ENCODE measurements at places on chromosomes 1 and 21.

- DNase-seq, result no peak
Measured at GRCh38 chr1:21837476-21837875, 25.4 kb downstream of the LDLRAD2 start.

GRCh38 chr1:181140398-181140797, 51.9 kb downstream of the IER5 start:
- no peak for DNase-seq

DNA sequence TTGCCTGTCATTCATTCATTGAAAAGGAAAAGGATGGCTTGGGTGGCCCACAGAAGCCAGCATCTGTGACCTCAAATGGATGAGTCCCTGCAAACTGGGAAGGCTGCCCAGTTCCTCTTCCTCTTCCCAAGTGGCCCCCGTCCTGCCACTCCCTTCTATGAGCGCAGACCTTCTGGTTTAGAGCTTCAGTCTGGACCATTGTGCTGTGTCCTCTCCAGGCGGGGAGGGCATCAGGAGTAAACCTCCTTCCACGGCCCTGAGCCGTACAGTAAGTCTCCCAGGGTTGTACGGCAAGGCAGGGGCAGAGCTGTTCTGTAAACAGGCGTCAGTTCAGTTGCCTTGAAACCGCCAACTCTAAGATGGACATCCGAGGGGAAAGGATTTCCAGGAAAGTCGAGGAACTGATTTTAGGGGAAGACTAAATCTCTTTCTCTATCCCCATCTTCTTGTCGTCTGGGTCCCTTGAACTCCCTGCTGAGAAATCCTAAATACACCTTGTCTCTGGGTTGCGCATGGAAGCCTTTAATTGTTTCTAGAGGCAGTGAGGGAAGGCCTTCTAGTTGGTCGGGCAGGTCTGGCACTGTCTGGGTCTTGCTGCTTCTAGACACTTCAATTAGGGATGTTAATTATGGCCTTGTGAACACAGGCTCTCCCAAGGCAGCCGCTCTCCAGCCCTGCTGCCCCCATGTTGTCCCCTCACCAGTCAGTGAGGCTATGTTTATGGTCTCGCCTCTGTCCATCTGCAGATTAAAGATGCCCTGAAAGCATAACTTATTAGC, 22.1 kb downstream of the SOX13 start:
- DNase-seq, result no peak

DNA sequence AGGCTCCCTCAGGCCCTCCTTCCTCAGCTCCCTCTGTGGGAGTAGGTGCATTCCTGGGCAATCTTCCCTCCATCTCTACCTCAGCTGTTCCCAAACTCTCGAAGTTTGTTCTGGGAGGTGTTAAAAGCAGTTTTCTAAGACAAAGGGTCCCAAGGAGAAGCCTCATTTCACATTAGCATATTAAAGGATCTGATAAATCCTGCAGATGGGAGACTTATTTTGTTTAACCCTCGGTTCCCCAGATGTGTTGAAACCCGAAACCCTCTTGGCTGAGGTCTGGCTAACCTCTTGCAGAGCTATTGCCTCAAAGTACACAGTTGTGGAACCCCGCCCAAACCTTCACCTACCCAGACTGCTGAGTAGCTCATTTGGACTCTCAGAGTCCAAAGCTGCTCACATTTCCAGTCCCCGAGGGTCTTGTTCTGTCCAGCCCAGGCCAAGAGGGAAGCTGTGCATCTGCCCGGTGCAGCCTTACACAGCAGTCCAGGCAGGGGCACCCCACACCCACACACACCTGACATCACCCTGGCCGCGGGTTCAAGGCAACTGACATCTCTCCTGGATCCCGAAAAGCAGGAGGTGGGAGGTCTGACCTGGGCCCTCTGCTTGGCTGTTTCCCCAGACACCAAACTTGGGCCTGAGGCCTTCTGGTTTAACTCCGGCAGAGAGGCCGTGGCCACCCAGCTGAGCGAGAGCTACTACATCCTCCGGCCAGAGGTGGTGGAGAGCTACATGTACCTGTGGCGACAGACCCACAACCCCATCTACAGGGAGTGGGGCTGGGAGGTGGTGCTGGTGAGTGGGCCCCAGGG, 19.5 kb upstream of the SELENON start:
- DNase-seq, result no peak

GRCh38 chr1:175632667-175633066, 110.7 kb downstream of the TNR start:
- DNase-seq, result no peak

GRCh38 chr1:200176798-200177197, 149.3 kb downstream of the NR5A2 start:
- no peak for DNase-seq

GRCh38 chr1:193736507-193736906, 550.1 kb upstream of the B3GALT2 start:
- DNase-seq, result no peak

GRCh38 chr1:234920136-234920842, 208.3 kb downstream of the TOMM20 start:
- no peak for DNase-seq

- no peak for DNase-seq
Measured at GRCh38 chr1:66370462-66370971, 163.4 kb upstream of the SGIP1 start.

DNA sequence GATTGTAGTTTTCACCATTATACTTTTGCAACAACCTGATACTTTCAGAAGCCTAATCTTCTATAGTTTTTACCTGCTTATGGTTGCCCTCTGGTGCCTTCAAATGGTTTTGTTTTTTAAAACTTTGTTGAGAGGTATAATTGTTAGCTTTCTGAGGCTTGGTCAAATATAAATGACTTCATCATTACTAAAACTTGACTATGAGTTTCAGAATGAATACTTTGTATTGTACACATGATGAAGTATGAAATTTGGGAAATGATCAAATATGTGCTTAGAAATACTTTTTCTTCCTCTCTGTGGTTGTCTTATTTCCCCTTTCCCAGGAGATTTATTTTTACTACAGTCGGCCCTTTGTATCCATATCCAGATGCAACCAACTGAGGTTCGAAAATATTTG, 151.8 kb upstream of the B3GALT2 start:
- no peak for DNase-seq

DNA sequence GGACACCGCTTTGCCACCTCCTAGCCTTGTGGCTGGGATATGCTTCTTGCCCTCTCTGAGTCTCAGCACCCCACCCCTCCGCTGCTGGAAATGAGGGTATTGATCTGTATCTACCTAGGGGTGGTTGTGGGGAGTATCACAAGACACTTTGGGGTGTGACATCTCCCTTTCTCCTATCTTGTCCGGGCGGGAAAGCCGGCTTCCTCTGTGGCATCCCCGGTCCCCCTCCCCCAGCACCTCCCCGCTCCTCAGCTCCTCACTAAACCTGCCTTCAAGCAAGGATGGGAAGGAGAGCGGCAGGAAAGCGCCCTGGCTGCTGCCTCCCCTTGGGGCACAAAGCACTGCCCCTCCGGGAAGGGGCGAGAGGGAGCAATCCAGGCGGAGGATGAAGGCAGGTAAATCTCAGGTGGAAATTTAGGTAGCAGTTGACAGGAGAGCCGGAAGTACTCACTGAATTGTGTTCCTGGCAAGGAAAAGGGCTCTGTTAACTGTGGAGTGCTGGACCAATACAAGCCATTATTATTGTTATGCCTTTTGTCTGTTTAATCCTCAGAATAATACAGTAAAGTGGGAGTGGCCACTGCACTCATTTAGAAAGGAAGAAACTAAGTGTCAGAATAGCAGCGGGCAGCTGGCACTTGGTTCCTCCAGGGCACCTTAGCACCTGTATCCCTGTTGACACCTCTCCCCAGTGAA, 49.0 kb upstream of the LRP8 start:
- DNase-seq, result no peak

- no peak for DNase-seq
Measured at GRCh38 chr1:208248307-208248801, 4.2 kb upstream of the PLXNA2 start.

DNA sequence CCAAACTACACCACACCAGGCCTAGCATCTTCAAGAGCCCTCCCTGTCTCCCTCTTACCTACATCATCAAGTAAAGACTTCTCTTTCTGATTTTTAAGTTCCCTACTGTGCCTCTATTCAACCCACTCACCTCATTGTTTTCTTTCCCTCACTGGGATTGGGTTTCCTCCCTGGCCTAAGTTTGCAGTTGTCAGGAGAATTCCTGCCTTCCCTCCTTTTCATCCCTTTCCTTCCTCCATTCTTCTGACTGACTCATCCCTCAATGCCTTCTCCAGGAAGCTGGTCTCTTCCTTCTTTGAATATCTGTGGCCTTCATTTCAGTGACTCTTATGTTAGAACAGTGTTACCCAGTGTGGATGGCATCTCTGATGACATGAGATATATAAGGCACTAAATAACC, 139.9 kb upstream of the KIAA0040 start:
- no peak for DNase-seq

- DNase-seq, result no peak
Measured at GRCh38 chr21:16421007-16421406, 691.2 kb downstream of the USP25 start.

DNA sequence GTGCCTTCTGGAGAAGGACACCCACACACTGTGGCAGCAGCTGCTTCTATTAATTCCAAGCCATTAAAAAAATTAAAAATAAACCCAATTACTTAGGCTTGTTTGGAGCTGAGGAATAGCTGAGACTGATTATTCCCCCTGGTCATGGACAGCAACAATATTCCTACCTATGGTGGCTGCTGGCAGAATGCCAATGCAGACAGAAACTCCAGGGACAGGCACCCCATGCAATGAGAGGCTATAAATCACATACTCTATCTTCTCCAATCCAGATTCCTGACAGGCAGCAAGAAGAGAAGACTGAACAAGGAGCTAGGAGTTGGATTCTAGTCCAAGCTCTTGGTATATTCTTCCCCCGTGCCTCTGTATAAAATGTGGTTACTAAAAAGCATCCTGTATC, 275.4 kb upstream of the BEND5 start:
- no peak for DNase-seq

GRCh38 chr1:230891413-230891812, 23.1 kb upstream of the C1orf198 start:
- no peak for DNase-seq

DNA sequence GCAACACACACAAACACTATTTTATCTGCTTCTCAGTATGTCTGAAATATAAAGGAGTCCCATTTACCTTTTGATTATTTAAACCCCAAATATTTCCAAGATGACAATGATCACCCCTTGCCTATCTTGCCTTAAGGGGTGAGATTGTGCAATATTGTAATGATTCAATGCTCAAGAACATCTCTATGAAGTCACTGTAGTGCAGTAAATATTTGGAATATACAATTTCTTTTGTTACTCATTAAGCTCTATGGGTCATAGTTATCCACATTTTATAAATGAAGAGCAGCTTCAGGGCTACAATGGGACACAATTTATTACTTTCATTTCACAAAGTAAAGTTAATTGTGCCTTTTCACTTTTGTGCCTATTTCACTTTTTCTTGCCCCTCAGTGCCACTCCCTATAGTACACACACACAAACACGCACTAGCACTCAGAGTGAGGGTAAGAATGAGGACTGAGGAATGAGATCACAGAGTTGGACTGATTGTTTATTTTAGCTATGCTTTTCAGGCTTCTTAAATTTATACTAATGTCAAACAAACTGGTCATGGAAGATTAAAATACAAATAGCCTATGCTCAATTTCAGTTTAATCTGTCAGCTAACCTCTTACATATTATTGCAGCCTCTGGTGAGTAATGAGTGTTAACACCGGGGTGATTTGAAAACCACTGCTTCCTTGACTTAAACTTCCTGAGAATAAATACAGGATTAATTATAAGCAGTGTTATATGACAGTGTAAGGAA, 521.0 kb upstream of the B3GALT2 start:
- no peak for DNase-seq

- DNase-seq, result no peak
Measured at GRCh38 chr1:55067022-55067778, 27.9 kb downstream of the PCSK9 start.
